ENCODE measurements at places on chromosomes 5 and 9. TPM values are rescaled to one million over a fixed set of nuclear protein-coding genes. Genes with fewer than 3 reads are reported as not detected.

Gene SMIM32
- not detected for total RNA-seq

Gene IFNA13
- not detected for total RNA-seq

Gene GAS1
- 33.3 TPM for total RNA-seq

Gene ATP10B
- total RNA-seq = 115 TPM

Gene SURF1
- total RNA-seq = 46.9 TPM

Gene DRD1
- total RNA-seq = not detected

Data from stomach (tissue), 19 donors.